ENCODE measurements at places on chromosomes 13 and 19.

- DNase-seq = no peak
Observed at GRCh38 chr19:29259153-29259552, 46.2 kb upstream of the UQCRFS1 start.

- DNase-seq = no peak
Observed at GRCh38 chr19:42303101-42303464, 659 bp upstream of the PAFAH1B3 start.

DNA sequence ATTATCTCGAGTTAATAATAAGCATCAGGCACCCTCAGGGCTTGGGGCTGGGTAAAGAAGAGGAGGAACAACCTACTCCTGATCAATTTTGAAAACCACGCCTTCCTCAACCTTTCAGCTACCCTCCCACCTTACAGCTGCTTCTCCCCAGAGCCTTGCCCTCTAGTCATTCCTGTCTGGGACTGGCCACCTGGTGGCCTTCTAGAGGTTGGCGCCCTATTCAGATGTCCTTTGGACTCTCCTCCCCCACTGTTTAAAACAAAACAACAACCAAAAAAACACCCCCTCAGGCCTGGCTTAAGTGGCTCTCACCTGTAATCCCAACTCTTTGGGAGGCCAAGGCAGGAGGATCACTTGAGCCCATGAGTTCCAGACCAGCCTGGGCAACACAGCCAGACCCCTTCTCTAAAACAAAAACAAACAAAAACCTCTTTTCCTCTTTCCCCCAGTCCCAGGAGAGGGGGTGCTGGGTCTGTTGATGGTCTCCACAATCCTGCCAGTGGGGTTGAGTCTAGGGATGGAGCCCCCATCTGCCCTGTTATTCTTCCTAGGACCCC, 62.3 kb downstream of the CCDC70 start:
- no peak for DNase-seq

DNA sequence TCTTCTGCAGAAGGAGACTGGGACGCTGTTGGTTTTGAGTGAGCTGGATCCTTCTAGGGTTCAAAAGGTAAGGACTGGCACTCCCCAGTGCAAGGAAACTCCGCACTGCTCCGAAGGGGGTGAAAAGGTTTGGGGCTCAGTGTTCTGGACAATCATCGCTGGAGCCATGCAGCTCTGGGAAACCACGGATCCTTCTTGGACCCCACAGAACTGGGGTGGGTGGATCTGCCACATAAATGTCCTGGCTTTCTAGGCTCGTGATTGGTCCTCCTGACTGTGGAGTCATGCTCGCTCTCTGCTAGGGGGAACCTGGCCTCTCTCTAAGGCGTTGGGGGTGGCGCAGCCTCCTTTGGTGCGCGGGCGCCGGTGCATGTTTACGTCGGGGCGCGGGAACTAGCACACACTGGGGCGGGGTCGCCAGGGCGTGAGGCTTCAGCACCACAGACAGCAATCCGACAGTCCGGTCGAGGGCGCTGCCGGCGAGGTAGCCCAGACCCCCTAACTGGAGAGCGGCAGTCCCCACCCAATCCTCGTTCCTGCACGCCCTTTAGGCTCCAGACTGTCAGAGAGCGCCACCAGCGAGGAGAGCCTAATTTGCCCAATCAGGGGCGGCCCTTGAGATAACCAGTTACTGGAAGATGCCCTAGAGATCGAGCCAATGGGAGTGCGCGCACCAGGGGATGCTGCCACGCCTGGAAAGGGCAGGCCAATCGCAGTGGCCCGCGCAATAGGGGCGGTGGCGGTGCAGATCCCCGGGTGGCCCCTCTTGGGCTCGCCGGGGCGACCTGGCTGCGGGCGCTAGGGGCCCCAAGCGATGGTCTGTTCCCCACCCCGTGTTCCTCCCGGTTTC, 913 bp upstream of the ELAVL3 start:
- DNase-seq = peak; percentile 96

DNA sequence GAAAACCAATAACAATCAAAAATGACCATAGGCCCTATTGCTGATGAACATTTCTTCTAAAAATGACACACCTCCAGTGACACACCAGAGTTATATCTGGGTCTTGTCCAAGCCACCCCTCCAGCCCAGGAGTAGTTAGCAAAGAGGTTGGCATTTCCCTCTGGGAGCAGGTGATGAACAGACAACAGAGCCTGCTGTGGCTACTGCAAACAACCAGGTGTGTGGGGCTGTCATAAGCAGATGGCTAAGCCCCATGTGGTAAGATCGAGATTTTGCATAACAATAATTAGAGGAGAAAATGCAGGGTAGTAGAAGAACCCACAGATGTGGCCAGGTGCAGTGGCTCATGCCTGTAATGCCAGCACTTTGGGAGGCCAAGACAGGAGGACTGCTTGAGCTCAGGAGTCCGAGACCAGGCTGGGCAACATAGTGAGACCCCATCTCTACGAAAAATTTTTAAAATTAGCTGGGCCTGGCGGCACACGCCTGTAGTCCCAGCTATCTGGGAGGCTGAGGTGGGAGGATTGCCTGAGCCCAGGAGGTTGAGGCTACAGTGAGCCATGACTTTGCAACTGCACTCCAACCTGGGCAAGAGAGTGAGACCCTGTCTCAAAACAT, 5.0 kb downstream of the XRCC1 start:
- DNase-seq = peak; percentile 57

GRCh38 chr13:105721016-105721415, 814.4 kb downstream of the EFNB2 start:
- no peak for DNase-seq
